ENCODE measurements at places on chromosomes 2 and 18.

- DNase-seq: no peak
Measured at GRCh38 chr2:219327719-219328118, 4.8 kb downstream of the RESP18 start.

GRCh38 chr2:101151859-101152271 lies 683 bp upstream of the TBC1D8 start:
- DNase-seq: peak; percentile 23

DNA sequence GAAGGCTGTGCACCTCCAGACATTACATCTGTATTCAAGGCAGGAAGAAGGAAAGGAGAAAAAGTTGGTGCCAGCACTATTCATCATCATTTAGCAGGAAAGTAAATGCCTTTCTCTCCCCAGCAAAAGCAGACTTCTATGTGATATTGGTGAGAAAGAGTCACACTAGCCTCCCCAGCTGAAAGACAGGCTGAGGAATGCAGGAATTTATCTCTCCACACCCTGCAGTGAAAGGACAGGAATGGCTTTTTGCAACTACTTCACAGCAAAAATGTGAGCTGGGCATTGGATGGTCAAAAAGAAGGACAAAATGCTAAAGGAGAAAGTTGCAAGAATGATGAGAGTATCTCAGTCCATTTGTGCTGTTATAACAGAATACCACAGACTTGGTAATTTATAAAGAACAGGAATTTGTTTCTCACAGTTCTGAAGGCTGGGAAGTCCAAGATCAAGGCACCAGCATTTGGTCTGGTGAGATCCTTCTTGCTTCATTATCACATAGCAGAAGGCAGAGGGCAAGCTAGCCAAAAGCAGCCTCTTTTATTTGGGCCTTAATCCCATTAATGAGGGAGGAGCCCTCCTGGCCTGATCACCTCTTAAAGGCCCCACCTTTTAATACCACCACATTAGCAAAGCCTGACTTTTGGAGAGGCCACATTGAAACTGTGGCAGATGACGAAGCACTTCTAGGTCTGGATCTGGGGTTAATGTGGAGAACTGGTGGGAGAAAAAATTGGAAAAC lies 388.1 kb upstream of the SLC14A2 start:
- DNase-seq: no peak

DNA sequence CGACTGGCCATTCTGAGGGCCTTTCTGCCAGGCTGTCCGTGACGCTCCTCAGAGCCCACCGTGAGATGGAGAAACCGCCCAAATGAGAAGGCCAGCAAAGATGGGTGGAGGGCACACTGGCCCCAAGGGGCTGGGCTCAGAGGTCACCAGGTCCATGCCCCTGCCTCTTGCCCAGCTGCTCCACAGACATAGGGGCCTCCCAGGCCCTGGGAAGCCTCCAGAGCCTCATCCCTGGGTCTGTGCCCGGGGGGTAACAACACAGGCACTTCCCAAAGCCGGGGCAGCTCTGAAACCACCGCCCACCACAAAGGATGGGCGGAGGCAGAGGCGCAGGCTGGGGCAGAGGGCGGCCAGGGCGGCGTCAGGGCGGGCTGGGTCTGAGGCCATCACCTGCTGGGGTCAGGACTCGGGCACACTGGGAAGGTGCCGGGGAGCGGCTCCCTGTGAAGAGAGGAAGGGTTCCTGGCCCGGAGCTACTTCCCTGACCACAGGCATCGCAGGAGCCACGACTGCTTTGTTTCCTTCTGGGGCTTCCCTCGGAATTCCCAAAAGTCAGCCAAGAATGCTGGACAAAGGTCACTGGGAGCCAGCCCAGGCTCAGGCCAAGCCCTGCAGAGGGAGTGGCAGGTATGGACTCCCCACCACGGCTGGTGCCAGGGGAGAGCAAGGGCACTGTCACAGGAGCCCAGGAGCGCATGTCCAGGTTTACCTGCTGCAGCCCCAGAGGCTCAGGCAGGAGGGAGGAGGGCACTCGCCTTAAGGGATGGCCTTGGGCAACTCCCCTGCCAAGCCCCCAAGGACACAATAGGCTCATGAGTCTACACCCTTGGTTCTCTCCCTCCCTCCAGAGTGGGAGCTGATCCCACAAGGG lies 9.4 kb downstream of the CYP26B1 start:
- DNase-seq: no peak

- DNase-seq: no peak
Measured at GRCh38 chr2:121028577-121028976, 256.4 kb downstream of the TFCP2L1 start.

DNA sequence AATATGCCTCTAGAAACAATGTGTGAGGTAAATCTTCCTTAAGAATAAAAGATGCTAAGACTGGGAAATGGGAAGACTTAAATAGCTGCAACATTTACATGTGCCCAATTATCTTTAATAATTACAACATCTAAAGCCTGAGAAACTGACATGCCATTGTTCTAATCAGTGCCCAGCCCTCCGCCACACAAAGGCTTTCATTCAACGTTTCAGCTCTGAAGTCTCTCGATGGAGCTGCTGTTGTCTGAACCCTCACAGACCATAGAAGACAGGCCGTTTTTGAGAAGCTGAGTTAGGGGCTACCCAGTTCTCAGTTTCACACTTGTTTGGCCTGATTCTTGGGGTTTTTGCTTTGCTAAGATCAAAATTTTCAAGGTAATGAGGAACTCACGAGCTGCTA lies 315.4 kb upstream of the CHST9 start:
- DNase-seq: no peak

DNA sequence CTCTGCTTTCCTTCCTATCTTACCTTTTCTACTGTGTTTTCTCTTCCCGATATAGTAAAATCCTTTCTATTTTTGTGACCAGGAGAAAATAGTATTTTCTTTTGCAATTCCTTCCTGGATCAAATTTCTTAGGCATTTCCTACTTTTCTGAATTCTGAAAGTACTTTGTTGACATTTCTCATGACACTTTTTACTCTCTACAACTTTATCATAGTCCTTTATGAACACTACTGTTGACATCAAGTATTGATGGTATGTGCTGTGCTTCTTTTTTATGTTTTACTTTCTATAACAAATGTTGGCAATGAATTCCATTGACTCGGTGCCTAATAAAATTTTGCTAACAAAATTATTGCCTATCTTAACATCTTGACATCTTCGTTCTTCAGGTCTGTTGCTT lies 217.7 kb upstream of the TCF4 start:
- DNase-seq: no peak

- DNase-seq: peak; percentile 12
Measured at GRCh38 chr2:40721595-40721994, 269.7 kb upstream of the SLC8A1 start.

DNA sequence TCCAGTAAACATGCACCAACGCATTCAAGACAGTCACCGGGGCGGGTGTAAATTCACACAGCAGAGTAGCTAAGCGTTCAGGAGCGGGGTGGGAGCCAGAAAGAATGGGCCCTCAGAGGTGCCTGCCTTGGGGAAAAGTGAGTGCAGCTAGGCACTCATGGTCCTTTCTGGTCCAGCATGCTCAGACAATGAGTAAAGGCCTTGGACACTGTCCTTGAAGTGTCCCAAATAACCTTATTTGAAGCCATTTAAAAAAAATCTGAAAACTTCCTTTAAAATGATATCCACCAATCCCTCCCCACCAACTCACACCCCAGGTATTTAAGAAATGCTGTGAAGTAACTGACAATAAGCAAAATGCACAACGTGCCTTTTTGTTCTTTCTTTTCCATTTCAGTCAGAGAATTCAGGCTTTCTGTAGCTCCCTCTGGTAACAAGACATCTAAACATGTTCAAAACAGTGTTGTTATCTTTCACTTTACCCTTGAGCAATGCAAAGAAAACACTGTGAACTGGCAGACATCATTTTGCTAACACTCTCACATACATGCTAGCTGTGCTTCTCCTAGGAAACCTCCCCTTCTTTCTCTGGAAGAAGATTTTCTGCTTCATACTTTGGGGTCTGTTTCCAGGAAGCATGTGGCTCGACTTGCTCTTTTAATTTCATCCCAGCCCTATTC lies 445.1 kb upstream of the SPRED2 start:
- no peak for DNase-seq

Data from suppressor macrophage treated with lipopolysaccharide for 1 hour (primary cell).